NCI-H526 (cell line): ENCODE measurements at places on chromosomes 3 and 15.

DNA sequence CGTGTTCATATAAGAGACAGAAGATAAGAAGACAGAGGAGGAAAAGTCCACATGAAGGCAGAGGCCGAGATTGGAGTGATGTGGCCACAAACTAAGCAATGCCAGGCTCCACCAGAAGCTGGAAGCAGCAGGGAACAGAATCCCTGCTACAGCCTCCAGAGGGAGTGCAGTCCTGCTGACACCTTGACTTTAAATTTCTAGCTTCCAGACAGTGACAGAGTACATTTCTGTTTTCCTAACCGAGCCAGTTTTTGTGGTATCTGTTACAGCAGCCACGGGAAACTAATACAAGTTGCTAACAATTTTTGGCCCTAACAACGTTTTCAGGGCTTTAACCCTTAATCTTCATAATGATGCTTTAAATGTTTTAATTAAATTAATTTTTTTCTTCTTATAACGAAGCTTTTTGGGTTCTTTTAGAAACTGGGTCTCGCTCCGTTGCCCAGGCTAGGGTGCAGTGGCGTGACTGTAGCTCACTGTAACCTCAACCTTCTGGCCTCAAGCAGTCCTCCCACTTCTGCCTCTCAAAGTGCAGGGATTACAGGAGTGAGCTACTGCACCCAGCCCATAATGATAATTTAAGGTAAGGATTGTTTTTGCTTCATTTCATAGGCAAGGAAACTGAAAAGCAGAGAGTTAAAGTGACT lies 202.3 kb upstream of the PROK2 start:
- DNase-seq = no peak

DNA sequence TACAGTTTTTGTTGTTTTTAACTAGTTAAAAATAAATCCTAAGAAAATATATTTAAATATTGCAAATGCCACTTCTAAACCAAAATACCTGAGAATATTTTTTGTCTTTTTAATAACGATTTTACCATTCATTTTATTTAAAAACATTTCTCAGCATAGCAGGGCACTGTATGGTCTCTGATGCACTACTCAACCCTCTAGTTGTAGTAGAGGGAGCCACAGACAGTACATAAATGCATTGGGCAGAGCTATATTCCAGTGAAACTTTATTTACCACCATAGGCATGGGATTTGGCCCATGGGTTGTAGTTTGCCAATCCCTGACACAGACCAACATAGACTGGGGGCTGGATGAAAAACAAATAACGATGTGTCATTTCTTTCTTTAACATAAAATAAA lies 214.4 kb upstream of the UBE2E1 start:
- no peak for DNase-seq

- no peak for DNase-seq
Measured at GRCh38 chr3:189967254-189967865, 153.3 kb downstream of the P3H2 start.

DNA sequence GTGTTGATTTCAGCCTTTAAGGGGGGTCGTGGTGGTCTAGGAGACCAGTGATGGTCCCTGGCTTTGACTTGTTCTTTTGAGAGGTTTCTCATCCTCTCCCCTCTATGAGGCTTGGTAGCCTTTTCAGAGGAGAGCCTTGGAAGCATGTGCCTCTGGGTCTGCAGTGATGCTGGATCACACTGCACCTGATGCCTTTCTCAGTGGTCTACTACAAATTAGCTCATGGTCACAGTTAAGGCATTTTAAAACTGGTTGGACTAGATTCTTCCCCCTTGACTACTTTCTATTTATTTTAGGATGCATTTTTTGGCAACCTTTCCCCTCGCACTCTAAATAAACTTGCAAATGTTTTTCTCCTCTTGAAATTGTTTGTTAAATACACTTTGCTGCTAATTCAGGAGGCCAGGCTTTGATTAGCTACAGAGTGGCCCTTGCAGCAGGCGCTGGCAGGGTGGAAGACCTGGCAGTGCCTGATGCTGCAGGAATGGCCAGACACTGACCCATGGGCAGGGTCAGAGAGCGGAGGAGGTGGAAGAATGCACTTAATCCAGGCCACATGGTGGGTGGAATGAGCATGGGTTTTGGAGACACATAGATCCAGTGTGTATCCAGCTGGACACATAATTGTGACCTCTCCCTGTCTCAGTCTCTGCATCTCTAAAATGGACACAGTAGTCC lies 318.8 kb upstream of the CTDSPL start:
- DNase-seq = no peak

DNA sequence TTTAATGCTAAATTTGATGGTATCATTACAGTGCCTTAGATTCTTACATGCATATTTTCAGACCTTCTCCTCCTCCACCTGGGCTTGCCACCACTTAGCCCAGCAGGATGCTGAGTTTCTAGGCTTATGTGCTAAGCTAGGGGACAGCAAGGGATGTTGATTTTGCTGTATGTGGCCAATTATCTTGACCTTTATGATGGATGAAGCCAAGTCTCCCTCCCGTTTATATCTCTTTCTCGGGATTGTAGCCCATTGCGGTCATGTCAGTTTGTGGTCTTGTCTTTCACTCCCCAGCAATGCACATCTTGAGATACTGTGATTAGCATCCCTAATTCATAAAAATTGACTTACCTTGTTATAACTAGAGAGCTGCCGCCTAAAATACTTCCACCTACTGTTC lies 278.7 kb upstream of the SOX2 start:
- no peak for DNase-seq

DNA sequence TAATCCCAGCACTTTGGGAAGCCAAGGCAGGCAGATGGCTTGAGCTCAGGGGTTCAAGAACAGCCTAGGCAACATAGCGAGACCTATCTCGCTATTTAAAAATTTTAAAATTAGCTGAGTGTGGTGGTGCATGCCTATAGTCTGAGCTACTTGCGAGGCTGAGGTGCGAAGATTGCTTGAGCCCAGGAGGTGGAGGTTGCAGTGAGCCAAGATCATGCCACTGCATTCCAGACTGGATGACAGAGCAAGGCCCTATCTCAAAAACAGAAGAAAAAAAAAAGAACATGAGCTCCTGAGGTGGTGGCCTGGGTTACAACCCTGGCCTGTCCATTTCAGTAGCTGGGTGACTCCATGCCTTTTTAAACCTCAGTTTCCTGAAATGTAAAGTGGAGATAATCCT lies 7.2 kb downstream of the DNASE1L3 start:
- DNase-seq = no peak

- DNase-seq = no peak
Measured at GRCh38 chr15:77001351-77001750, 6.4 kb downstream of the PSTPIP1 start.

DNA sequence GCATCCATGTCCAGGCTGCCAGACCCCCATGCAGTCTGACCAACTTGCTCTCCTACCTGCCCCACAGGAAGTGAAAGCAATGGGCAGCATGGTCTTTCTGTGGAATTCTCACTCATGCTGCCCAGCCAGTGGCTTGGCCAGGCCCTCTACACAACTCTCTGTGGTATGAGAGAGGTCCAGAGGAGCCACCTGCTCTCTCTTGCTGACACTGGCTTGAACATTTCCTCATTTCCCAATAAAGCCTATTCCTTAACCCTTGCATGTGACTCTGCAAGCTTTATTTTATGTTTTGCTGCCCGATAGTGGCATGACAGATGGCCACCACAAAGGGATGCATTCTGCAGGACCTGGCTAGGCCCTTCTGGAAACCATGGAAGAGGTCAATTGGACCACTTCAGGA lies 53.8 kb downstream of the CCR1 start:
- no peak for DNase-seq

- DNase-seq = no peak
Measured at GRCh38 chr3:143090486-143090885, 29.1 kb upstream of the CHST2 start.

DNA sequence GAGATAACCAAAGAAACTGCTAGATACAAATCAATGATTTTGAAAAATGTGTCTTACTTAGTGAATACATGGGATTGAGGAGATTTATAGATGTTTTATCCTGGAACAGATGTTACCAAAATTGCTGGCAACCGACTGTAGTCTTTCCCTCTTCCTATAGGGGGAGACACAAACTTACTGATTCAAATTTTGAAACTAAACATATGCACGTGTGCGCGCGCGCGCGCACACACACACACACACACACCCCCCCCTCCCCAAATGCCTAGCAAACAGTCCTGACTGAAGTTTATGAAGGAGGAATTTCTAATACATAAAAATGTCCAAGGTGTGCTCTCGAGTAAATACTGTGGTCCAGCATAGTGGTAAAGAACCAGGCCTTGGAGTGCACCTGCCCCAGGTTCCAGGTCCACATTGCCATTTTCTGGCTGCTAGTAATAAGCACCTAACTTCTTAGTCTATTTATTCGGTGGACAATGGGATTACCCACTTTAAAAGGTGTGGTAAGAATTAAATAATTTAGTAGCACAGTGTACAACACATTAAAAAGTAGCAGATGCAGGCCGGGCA lies 18.5 kb upstream of the C3orf62 start:
- peak; percentile 31 for DNase-seq

GRCh38 chr3:24709956-24710355 lies 215.3 kb upstream of the THRB start:
- DNase-seq = no peak

DNA sequence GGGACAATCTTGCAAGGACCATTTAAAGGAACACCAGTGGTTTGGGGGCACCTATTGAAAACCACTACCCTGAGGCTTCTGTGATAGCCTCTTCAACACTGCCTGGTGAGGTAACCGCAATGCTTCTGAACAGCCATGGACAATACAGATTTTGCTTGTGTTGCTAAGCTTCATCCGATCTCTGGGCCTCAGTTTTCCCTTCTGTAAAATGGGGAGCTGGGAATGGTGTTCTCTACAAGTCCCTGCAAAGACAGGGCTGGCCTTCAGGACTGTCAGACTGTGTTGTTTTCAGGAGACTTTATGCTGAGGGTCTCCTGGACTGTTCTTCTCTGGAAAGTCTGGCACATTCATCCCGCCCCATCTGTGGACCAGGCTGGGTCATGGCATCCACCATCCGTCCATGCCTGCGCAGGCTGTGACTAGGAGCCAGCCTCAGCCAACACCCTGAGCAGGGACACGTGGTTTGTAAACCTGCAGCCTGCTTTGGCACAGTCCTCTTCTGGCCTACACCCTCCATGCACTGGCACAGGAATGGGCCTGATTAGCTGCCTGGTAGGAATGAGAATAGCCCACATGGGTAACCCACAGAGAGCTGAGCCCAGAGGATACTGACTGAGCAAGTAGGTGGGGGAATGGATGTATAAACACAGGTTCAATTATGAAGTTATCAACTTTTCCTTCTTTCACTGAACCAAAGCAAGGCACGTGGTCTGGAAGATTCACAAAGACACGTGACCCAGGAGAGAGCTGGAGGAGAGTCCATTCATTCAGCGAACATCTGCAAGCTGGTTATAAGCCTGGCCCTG lies 55.3 kb downstream of the ROPN1B start:
- DNase-seq = no peak
